ENCODE measurements at places on chromosomes 1 and 21.
A peak's percentile ranks its signal among the peaks of the same experiment; 100 is the strongest.

GRCh38 chr1:118991448-118991847 lies 3.3 kb upstream of the TBX15 start:
- no peak for DNase-seq

DNA sequence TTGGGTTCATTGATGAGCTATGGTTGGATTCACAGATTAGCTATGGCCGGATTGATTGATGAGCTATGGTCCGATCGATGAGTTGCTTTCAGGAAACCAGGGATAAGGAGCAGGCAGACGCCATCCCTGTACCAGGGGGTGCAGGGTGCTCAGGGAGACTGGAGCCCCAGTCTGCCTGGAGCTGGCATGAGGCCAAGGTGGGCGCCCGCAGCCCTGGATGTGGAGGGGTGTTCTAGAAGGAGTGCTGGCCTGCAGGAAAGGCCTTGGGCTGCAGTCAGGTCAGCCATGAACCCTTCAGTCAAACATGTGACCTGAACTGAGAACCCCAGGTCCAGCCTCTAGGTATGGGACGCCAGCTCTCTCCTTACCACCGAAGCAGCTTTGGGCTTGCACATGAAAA lies 172.7 kb upstream of the ARHGEF16 start:
- no peak for DNase-seq

- DNase-seq: no peak
These were observed 63.8 kb upstream of the RAVER2 start for GRCh38 chr1:64681043-64681442.

DNA sequence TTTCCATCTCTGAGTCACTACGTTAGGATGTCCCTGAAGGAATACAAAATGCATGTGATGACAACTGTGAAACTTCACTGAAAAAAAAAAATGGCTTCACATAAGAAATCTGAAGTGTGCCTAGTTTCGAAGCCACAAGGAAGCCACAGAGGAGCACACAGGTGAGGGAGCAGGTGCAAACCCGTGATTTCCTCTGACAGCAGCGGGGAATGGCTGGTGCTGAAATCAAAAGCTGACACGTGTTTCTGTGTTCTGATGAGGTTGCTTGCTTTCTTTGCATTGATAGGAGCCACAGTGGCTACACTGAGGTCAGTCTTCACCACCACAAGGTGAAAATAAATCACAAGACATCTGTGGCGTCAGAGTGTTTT lies 105.7 kb upstream of the TLR5 start:
- DNase-seq: peak; percentile 46

DNA sequence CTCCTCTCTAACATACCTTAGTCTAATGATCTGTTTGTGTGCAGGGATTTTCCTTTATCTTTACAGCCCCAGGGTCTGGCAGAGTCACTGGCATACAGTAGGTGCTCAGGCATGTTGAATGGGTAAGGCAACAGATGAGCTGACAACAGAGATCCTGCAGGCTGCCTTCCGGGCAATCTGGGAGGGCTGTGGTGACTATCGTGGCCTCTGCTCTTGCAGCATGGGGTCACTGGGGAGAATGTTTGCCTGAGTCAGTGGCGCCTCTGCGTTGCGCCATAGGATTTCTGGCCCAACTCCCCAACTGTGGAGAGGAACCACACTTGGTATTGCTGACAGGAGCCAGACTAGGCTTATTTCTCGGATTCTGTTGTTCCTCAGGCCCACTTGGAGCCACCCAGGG lies 93.8 kb downstream of the LAMC2 start:
- no peak for DNase-seq

DNA sequence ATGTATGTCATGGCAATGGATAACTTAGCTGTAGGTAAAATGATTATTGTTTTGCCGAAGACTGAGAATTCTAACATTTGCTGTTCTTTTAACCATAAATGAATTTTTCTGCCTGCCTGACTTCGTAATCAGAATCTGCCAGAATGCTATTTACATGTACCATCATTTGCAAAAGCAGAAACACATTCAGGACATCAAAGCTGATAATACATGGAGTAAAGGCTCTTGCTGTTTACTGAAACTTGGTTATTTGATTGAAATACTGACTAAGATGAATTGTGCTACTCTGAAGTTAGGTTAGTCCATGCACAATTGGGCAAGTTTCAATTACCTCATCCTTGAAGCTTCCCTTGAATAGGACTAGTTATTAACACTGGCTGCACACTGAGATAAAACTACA lies 293.8 kb downstream of the PLA2G4A start:
- no peak for DNase-seq

- DNase-seq: no peak
These were observed 89.2 kb upstream of the MARK1 start for GRCh38 chr1:220438741-220439140.

GRCh38 chr1:87305762-87306161 lies 22.9 kb upstream of the LMO4 start:
- no peak for DNase-seq

DNA sequence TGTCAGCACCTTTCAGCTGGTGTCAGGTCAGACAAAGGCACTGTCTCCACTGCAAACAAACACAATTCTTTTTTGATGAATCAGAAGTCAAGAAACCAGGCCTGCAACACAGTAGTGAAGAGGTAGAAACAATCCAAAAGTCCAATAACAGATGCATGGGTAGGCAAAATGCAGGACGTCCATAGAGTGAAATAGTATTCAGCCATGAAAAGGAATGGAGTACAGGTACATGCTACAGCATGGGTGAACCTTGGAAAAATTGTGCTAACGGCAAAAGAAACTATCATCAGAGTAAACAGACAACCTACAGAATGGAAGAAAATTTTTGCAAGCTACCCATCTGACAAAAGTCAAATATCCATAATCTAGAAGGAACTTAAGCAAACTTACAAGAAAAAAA lies 26.2 kb upstream of the ZBTB21 start:
- no peak for DNase-seq

GRCh38 chr1:192795916-192796618 lies 12.8 kb upstream of the RGS2 start:
- no peak for DNase-seq

- no peak for DNase-seq
These were observed 88.0 kb downstream of the HIVEP3 start for GRCh38 chr1:41830726-41831125.

DNA sequence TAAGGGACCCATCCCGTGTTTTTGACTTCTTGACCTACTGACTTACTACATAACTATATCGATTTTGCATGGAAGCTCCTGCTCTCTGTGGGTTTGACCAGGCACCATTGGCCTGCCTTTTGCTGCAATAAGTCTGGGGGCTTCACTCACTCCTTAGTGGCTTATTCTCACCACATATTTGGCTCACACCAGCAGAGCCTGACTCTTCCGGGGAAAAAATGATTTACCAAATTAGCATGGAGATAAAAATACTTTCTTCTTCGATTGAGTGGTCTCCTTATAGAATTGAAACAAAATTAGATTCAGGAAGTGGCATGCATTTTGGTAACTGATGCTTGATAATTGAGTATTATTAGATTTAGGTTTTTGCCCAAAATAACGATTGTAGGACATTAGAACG lies 129.7 kb downstream of the RUNX1 start:
- no peak for DNase-seq

GRCh38 chr1:160830321-160831153 lies 32.1 kb downstream of the CD244 start:
- peak; percentile 44 for DNase-seq

GRCh38 chr1:236103646-236104218 lies 38.6 kb upstream of the GPR137B start:
- no peak for DNase-seq

GRCh38 chr21:42863504-42863870 lies 15.9 kb downstream of the WDR4 start:
- no peak for DNase-seq

DNA sequence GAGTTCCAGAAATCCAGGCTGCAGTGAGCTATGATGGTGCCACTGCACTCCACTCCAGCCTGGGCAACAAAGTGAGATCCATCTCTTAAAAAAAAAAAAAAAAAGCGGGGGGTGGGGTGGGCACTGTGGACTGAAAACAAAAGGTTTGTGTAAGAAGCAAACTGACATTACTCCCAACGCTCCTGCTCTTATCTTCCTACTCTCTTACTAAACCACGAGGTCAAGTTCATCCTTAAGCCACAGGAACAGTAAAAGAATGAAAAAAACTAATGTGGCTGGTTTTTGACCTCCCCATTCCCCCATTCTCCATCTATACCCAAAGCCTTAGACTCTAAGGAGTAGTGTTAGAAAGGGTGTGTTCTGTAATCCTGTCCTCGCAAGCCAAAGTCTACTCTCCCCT lies 30.8 kb downstream of the TFAP2E start:
- DNase-seq: no peak

DNA sequence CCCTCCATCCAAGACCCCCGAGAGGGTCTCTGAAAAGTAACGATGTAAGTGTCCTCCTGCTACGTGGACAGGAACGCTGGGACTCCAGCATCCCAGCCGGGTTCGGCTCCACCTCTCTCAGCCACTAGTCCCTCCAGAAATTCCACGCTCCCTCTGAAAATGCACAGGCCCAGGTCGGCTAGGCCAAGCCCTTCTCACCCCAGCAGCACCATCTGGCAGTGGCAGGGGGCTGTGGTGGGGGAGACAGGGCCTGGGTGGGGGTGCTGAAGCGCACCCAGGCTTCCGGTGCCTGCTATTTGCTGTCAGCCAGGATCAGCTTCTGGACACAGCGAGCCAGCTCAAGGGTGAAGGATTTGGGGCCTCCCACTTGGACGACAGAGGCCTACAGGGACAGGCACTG lies 73.3 kb downstream of the ARHGEF16 start:
- DNase-seq: no peak

DNA sequence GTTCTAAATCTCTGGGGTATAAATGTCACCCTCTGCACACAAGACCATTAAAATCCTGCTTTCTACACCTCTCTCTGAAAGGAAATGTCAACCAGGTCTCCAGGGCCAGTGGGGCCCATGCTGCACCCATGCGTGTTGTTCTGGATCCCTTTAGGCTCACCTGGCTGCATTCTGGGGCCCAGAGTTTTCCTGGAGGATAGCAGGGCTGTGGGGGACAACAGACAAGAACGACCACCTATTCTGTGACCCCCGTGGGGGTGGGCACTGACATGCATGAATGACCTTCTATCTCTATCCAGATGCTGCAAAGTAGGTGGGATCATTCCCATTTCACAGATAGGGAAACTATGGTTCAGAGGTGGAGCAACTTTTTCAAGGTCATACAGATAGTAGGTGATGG lies 41.6 kb downstream of the TNNT2 start:
- DNase-seq: no peak

DNA sequence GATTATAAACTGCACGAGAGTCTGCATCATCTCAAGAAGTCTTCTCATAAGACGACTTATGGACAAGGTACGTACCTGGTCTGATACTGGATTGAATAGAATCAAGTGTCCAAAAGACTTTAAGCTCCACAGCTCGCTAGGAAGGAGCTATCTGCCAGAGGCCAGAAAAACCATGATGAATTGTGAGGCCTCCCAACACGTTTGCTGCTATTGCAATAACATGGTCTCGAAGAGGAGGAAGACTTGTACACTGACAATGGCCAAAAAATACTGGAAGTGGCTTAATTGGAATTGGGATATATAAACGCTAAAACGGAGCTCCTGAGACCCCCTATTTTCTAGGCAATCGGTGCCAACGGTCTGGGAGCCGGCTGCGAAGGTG lies 534 bp downstream of the DNAJC28 start:
- DNase-seq: no peak

GRCh38 chr1:180353945-180354344 lies 123.9 kb downstream of the LHX4 start:
- DNase-seq: no peak

- DNase-seq: no peak
These were observed 67.1 kb upstream of the FAM3B start for GRCh38 chr21:41249476-41249875.

GRCh38 chr1:100699744-100700143 lies 19.8 kb upstream of the VCAM1 start:
- no peak for DNase-seq

DNA sequence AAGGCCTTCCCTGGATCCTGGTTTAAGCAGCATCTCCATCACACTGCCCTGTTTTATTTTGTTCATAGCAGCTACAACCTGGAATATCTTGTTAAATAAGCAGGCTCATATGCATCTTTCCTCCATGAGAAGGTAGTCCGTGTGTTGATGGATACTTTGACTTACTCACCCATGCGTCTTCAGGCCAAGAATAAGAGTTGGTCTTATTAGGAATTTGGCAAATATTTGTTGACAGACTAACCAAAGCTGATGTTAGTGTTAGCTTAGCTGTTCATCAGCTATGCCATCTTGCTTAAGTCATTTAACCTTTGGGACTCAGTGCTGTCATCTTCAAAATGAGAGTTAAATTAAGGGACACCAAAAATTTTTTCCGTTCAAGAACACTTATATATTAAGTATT lies 59.2 kb downstream of the SASS6 start:
- no peak for DNase-seq

GRCh38 chr1:96544831-96545221 lies 176.8 kb upstream of the PTBP2 start:
- DNase-seq: no peak

GRCh38 chr1:208238710-208239472 lies 5.3 kb downstream of the PLXNA2 start:
- no peak for DNase-seq

- DNase-seq: no peak
These were observed at the start of gene FABP3 for GRCh38 chr1:31373056-31373896. FABP3 (minus strand) TSS chr1:31373076; CDS start chr1:31373014, 62 bp downstream.

GRCh38 chr1:6351480-6352137 lies 42.0 kb downstream of the ACOT7 start:
- no peak for DNase-seq

DNA sequence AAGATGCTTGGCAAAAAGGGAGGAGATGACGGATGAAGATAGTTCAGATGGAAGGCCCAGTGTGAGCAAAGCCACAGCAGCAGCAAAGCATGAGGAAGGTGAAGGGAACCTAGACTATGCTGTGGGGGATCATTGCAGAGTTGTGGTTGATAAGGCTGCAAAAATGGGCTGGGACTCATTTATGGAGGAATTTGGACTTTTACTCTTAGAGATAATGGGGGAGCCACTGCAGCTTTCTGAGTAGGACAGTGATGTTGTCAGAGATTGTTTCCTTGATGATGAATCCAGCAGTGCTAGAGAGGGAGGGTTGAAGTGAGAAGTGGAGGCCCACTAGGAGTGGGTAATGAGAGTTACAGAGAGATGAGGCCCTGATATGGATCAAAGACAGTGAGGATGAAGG lies 2.1 kb upstream of the C8A start:
- DNase-seq: no peak

DNA sequence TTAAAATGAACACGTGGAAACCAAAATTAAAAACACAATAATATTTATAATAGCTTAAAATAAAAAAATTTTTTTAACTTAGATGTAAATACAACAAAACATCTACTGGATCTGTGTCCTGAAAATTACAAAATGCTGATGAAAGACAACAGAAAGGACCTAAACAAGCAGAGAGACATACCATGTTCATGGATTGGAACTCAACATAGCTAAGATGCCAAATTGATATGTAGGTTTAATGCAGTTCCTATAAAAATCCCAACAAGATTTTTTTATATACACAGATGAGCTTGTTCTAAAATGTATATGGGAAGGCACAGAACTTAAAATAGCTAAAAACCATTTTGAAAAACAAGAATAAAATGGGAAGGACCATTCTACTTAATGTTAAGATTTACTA lies 81.4 kb downstream of the TRIM11 start:
- no peak for DNase-seq

GRCh38 chr1:11989669-11990068 lies 9.4 kb downstream of the MFN2 start:
- no peak for DNase-seq

GRCh38 chr1:84583648-84584047 lies 9.4 kb upstream of the CTBS start:
- DNase-seq: no peak

GRCh38 chr1:220786057-220786336 lies 716 bp upstream of the MTARC1 start:
- DNase-seq: no peak

- no peak for DNase-seq
These were observed 38.8 kb upstream of the SRSF10 start for GRCh38 chr1:24018611-24019580.

All from T-helper 22 cell (primary cell).